ENCODE measurements at places on chromosomes 11 and 22.

DNA sequence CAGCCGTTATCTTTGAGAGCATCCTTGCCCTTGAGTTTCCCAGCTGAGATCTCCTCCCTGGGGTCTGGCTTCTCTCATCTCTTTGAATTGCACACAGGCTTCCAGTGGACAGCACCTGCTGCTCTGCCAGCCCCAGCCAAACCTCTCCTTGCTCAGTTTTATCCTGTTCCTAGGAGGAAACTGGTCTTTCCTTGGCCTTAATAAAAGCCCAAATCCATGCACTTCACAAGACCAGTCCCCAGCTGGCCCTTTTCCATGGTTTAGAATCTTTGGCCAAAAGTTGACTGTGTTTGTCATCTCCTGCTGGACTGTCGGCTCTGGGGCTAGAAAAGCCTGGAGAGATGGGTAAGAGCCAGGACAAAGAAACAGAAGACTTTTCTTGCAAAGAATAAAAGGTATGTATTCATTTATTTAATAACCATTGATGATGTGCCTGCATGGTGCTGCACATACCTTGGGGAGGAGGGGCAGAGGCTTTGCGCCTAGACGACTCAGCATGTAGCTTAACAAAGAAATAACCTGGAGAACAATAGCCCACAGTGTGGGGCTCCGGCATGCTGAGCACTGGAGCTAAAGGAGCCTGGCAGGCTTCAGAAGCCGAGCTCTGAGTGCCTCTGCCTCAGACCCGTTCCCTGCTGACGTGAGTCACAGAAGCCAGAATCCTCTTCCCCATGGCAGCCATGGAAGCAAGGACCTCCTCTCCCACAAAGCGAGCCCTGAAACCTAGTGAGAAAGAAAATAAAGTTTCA lies 319.3 kb upstream of the B3GAT1 start:
- no peak overlapping the region for H3K27ac ChIP-seq
- no peak for DNase-seq
- H3K4me1 ChIP-seq, result no peaks in the 10 kb centered on the region
- no peak overlapping the region for H3K4me3 ChIP-seq
- no peaks in the 10 kb centered on the region for H3K27me3 ChIP-seq

DNA sequence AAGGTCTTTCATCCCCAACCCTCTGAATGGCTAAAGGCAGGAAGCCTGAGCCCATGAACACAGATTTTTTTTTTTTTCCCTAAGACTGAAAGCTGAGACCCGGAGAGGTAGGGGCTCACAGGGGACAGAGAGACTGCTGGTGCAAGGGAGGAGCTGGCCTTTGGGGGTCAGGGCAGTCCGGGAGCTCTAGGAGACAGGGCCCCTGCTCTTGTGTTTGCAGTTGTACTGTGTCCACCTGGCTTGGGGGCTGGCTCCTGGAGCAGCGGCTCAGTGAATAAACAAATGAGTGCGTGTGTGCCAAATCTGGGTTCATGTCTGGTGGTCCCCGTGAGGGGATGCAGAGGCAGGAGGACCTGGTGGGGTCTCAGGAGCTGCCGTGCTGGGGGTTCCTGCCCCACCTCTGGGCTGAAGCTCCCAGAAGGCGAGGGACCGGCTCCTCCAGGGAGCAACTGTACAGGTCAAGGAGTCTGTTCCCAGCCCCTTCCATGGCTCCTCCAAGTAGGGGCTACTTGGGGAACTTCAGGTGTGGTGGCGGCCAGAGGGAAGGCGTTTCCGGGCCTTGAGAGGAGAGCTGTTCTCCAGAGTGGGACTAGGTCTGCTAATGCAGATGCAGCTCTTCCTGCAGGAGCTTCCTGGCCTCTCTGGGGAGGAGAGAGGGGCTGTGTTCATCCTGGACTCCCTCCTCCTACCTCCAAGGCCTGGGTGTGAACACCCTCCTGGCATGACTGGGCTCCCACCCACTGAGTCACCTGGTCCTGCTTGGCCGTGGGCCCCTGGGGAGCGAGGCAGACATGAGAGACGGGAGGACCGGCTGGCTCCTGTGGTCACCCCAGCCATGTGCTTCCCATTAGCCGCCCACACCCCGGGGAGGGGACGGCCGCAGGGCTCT lies 57.6 kb downstream of the FBXO7 start:
- no peaks in the 10 kb centered on the region for H3K4me1 ChIP-seq
- H3K27me3 ChIP-seq, result no peaks in the 10 kb centered on the region
- no peaks in the 10 kb centered on the region for H3K36me3 ChIP-seq
- no peak overlapping the region for H3K4me3 ChIP-seq

GRCh38 chr11:30206249-30206996 lies 24.4 kb upstream of the FSHB start:
- H3K4me1 ChIP-seq, result no peaks in the 10 kb centered on the region
- no peak overlapping the region for H3K4me3 ChIP-seq
- no peak for DNase-seq
- no peaks in the 10 kb centered on the region for H3K27me3 ChIP-seq
- no peaks in the 10 kb centered on the region for H3K36me3 ChIP-seq

DNA sequence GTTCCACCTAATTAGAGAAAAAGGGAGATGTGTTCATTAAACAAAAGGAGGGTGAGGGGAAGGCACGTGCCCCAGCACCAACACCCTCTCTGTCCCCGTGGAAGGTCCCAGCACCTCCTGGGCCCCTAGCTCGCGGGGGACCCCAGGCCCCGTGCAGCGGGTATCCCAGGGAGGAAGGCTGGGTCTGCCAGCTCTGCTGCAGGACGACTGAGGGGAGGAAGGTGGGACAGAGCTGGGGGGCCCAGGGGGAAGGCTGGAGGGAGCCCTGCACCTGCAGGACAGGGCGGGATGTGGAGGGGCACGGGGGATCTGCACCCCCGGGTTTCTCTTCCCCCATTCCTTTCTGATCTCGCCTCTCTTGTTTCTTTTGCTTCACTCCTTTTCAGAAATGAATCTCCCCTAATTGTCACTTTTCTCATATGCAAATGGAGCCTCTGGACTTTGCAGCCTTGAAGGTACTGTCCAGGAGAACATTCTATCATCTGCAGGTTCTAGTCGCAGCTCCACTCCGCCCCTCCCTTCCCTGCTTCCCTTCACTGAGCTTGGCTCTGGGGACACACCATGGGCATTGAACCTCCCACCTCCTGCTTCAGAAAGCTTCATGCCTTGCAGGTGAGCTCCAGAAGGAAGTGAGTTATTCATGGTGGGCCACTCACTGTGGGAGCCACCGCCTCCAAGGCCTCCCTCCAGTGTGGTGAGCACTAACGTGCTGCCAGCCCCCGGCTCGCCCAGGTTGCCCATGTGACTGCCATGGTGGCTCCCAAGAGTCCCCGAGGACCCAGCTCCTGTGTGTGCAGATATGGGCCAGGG lies 111.0 kb downstream of the ST3GAL4 start:
- no peak for DNase-seq
- H3K4me3 ChIP-seq, result no peak overlapping the region
- H3K4me1 ChIP-seq, result no peaks in the 10 kb centered on the region
- no peaks in the 10 kb centered on the region for H3K36me3 ChIP-seq
- H3K27me3 ChIP-seq, result no peaks in the 10 kb centered on the region

DNA sequence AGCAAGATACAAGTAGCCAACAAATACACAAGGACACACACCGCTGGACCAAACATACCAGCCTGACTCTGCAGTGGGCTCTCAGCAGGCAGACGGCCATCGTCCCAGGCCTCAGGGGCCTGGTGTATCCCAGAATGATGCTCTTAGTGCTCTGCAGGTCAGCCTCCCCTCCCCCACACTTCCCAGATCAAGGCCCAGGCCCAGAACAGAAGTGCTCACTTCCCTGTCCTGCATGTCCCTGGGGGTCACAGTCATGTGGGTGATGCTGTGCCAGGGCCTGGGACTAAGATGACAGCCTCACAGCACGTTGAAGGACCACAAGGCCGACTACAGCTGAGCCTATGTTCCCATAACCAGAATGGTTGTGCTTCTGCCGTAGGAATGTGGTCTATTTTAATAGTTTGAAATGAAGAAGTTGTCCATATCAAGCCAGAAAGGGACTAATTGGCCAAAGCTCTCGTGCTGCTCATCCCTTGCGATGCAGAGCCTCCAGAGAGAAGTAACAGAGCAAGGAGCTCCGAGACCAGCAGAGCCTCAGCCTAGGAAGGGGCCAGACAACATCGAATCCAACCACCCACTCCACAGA lies 48.6 kb downstream of the GAB4 start:
- no peak for DNase-seq
- no peaks in the 10 kb centered on the region for H3K4me1 ChIP-seq
- H3K27ac ChIP-seq, result no peak overlapping the region
- no peaks in the 10 kb centered on the region for H3K27me3 ChIP-seq
- H3K4me3 ChIP-seq, result no peak overlapping the region
- H3K36me3 ChIP-seq, result no peaks in the 10 kb centered on the region

DNA sequence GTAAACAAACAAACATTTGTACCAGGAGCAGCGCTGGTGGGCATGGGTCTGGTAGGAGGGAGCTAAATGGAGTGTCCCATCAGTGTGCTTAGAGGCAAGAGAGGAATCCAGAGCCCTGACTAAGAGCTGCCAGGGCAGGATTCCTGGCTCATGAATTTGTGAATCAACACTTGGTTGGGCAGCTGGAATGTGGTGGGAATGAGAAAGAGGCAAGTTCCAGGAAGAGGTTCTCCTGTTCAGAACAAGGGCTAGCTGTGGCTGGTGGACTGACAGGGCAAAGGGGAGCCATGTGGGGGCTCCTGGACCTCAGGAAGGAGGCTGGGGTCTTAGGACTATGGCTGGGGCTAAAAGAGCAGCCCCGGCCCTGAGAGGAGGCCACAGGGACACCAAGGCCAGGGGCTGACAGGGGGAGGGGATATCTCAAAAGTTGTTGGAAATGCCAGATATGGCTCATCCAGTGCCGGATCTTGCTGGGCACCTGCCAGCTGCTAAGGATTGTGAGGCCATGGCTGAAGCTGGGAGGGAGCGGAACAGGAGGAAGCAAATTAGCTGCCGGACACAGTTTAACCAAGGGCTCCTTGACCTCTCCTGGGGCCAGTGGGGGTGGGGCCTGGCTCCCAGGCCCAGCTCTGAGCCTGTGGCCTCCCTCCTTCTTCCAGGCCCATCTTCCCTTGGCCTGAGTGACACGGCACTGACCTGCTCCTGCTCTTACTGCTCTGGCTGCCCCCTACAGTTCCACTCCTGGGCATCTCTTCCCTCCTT lies 14.6 kb upstream of the P2RY6 start:
- no peaks in the 10 kb centered on the region for H3K27me3 ChIP-seq
- DNase-seq, result no peak
- H3K4me3 ChIP-seq, result no peak overlapping the region
- H3K27ac ChIP-seq, result peak overlapping the region; percentile 22
- no peaks in the 10 kb centered on the region for H3K4me1 ChIP-seq

GRCh38 chr11:110028921-110029320 lies 64.3 kb upstream of the ZC3H12C start:
- no peaks in the 10 kb centered on the region for H3K36me3 ChIP-seq
- H3K4me1 ChIP-seq, result peaks cover 6% of the 10 kb centered on the region
- no peak overlapping the region for H3K27ac ChIP-seq
- no peaks in the 10 kb centered on the region for H3K27me3 ChIP-seq

DNA sequence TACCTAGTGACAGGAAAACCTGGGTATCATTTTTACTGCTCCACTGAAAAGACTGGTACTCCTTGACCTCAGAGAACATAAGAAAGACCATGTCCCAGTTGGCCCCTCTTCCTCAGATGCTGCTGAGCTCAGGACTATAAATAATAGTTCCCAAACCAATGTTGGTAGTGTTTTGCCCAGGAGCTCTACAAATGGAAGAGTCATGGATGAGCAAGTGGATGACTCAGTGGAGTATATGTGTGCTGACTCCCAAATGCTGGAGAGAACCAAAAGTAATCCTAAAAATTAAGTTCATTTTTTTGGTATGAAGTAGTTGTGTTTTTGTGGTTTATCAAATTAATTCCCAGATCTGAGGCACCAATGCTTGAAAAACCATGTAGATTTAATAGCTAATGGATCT lies 482.0 kb downstream of the KCNA4 start:
- H3K36me3 ChIP-seq, result no peaks in the 10 kb centered on the region
- H3K27me3 ChIP-seq, result no peaks in the 10 kb centered on the region
- no peak overlapping the region for H3K4me3 ChIP-seq
- no peaks in the 10 kb centered on the region for H3K4me1 ChIP-seq

DNA sequence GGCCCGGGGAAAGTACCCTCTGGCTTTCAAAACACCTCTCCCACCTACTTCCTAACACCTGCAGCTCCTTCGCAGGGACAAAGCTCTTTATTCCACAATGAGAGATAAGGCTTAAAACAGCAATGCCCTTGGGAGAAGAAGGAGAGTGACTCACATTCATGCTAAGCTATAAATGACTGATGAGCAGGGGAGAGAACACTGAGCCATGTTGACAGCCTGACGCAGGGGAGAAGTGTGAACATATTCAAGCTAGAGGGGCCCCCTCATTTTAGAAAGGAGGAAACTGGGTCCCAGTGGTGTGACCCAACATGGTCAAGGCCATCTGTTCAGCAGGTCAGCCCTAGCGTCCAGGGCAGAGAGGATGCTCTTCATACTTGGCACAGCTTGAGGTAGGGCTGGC lies 171.8 kb downstream of the DSCAML1 start:
- no peaks in the 10 kb centered on the region for H3K4me1 ChIP-seq
- no peak overlapping the region for H3K27ac ChIP-seq
- DNase-seq, result no peak

DNA sequence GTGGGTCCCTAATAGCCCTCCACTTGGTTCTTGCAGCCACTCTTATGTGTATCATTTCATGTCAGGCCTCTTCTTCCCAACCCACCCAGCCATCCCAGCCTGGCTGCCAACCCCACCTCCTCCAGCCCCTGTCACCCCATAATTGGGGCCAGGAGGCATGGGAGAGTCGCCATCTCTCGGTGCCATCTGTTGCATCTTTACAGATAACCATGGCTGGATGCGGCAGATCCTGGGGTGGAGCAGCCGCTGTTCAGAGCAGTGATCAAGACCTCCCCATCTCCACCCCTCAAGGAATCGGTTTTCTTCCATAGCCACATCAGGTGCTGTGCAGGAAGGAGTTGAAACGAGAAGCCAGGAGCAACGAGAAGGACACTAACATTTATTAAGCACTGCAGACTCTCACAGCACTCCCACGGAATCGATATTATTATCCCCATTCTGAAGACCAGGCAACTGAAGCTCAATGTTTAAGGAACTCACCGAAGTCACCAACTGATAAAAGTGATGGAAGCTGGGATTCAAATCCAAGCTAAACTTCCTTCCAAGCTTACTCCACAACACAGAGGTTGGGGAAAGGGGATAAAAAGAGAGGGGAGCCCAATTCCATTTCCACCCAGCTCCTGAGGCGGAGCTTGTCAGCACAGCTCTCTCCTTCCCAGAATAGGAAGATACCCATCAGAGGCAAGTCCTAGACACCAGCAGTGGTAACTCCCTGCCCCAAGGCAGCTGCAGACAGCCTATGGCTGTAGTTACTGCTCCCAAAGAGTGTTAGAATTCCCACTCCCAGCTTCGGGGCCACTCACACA lies 2.7 kb downstream of the SLC43A1 start:
- H3K27ac ChIP-seq, result no peak overlapping the region
- H3K4me1 ChIP-seq, result no peaks in the 10 kb centered on the region
- H3K4me3 ChIP-seq, result peak overlapping the region; percentile 97
- DNase-seq, result no peak

GRCh38 chr11:77487790-77488189 lies 13.9 kb upstream of the PAK1 start:
- DNase-seq, result no peak
- no peak overlapping the region for H3K4me3 ChIP-seq
- H3K36me3 ChIP-seq, result no peaks in the 10 kb centered on the region

- H3K36me3 ChIP-seq, result no peaks in the 10 kb centered on the region
- no peak overlapping the region for H3K27ac ChIP-seq
- peaks cover 7% of the 10 kb centered on the region for H3K4me1 ChIP-seq
- H3K27me3 ChIP-seq, result no peaks in the 10 kb centered on the region
Measured at GRCh38 chr11:17930544-17931125, 82.2 kb downstream of the SERGEF start.

Data from right lobe of liver (tissue), 6 donors.